Germinal center (tissue), 1 donor: ENCODE measurements at places on chromosomes 16 and 17.

DNA sequence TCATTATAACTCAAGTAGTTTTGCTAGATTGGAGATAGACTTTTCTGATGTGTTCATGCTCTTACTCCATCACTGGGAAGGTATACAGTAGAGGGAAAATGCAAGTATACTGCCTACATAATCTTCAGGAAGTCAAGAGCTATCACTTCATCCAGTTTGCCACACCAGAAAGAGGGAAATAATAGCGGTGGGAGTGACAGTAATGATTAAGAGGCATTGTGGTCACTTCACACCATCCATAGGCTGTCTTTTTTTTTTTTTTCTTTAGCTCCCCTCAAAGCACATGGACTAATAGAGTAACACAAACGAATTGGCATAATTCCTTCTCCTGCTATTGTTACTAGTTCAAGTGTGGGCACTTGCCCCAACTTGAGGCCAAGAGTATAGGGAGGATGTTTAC, 28.4 kb upstream of the HLF start:
- no peak for DNase-seq

DNA sequence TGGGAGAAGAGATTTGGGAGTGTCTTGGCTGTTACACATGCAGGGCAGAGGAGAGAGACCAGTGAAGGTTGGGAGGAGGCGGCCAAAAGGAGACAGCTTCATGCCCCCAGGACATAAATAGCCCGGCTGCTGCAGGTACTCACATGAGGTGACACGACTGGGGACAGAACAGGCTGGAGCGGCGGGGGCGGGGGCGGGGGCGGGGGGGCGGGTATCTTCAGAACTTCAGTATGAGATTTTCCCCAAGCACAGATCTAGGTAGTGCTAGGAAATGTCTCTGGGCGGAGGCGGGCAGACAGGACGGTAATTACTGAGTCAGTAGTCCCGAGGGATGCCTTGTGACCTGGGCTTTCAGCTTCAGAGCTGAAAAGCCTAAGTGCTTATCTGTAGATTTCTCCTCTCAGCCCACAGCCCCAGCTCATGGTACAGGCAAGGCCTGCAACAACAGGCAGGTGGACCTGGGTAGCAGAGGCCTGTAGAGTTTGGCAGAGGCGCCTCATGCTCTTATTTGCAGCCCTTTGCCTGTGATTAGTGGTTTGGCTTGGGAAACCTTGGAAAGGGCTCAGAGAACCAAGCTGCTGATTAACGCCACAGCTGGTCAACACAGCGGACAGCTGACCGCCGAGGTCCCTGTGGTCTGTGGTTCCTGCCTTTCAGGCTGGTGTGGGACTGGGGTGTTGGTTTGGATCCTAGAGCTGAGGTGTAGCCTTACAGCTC, 24.5 kb downstream of the UNK start:
- DNase-seq, result no peak

DNA sequence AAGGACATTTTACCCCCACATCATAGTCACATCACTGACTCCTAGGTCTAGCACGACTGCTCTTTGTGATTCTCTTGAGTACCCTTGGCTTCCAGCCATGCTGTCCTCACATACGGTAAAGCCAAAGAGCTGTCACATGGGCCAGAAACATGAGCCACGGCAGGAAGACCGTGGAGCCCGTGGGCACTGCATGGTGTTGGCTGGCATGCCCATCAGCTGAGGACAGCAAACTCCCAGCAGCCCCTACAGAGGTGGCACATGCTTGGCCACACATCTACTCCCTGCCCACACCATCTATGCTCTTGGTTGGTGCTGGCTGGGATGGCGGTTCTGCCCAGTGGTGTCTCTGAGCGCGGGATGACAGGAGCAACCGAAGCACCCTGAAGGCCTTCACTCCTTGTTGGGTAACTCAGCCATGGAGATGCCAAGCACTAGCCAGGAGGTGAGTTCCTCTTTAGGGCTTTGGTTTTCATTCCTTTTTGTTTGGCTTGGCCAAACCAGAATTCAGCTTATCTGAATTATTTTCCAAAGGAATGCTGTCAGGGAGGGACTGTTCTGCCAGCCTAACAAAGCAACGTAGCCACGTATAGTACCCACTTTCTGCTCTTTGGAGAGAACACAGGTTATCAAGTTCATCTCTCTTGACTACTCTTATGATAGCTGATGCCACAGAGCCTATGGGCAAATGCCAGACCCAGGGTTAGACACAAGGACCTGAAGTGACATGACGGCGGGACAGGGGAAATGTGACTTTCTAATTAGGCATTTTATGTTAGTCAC, 10.0 kb downstream of the TNFAIP1 start:
- no peak for DNase-seq

GRCh38 chr16:61858988-61859387, 177.2 kb downstream of the CDH8 start:
- no peak for DNase-seq

DNA sequence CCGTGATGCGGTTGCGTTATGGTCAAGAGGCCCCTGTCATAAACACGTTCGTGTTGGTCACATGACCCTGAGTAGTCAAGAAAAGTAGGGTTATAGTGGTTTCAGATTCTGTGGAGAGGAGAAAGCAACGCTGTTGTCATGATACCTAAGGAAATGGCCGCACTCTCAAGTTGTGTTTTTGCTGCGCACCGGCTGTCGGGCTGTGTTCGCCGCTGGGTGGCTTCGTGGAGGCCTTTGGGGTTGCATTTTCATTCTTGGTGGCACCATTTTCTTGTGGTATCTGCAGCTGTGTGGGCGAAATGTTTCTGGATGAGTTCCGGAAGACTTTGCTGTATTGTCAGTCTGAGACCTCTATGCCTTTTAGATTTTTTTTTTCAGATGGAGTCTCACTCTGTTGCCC, 35.0 kb downstream of the DEF8 start:
- no peak for DNase-seq

GRCh38 chr17:16419929-16420271, 4.5 kb downstream of the TRPV2 start:
- no peak for DNase-seq

- DNase-seq, result no peak
Measured at GRCh38 chr17:61349350-61349749, 50.3 kb upstream of the TBX2 start.

- DNase-seq, result no peak
Measured at GRCh38 chr16:88014954-88015805, 63.9 kb downstream of the BANP start.

DNA sequence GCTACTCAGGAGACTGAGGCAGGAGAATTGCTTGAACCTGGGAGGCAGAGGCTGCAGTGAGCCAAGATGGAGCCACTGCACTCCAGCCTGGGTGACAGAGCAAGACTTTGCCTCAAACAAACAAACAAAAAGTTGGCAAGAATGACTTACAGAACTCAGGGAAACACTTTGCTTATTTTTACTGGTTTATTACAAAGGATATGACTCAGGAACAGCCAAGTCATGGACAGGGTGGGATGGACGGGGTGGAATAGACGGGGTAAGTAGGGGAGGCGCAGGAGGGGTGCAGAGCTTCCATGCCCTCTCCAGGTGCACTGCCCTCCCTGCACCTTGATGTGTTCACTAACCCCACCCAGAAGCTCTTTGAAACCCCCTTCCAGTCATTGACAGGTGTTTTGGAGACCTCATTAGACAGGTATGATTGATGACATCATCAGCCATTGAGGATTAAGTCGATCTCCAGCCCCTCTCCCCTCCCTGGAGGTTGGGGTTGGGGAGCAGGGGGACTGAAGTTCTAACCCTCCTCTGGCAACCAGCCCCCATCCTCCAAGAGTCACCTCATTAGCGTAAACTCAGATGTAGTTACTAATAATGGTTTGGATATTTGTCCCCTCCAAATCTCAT, 41.3 kb upstream of the ZCCHC14 start:
- DNase-seq, result no peak

DNA sequence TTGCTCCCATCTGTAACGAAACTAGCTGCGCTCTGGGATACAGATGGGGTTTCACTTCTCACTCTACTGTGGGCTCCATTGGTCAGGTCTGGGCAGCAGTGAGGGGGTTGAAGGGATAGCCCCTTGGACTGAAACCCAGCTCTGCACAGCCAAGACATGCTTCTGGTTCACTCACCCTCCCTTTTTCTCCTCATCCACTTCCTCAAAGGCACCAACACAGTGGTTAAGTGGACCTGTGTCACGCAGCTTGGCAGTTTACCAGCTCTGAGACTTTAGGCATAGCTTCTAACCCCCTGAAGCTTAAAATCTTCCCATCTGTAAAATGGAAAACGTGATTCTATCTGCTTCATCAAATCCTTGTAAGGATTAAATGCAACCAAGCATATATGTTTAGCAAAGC, 11.5 kb upstream of the KRT38 start:
- DNase-seq, result no peak

- DNase-seq, result no peak
Measured at GRCh38 chr16:56108056-56108471, 83.2 kb upstream of the GNAO1 start.

GRCh38 chr16:24309258-24310142, 53.4 kb downstream of the CACNG3 start:
- DNase-seq, result no peak

DNA sequence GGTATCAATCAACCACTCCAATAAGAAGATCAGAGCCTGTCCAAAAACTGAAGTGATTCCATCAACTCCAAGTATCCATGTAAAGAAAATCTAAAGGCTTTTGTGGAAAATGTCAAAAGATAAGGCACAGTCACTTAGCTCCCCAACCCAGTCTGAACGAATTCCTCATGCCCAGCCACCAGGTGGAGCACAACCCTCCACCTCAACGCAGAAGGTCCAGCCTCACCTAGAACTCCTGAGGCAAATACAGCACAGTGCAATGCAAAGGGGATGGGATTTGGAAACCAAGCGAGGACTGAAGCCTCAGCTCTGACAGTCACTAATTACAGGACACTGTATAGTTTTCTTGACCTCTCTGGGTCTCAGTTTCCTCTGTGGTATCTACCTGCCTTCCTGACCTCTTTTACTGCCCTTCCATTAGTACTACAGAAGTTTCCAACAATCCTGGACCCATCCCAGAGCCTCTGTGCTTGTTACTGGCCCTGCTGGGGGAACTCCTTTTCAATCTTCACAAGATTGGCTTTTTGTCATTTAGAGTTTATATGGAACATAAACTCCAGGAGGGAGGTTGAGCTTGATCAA, 2.0 kb downstream of the NCBP3 start:
- peak; percentile 67 for DNase-seq

GRCh38 chr17:63365366-63366240, 80.5 kb downstream of the CYB561 start:
- no peak for DNase-seq

DNA sequence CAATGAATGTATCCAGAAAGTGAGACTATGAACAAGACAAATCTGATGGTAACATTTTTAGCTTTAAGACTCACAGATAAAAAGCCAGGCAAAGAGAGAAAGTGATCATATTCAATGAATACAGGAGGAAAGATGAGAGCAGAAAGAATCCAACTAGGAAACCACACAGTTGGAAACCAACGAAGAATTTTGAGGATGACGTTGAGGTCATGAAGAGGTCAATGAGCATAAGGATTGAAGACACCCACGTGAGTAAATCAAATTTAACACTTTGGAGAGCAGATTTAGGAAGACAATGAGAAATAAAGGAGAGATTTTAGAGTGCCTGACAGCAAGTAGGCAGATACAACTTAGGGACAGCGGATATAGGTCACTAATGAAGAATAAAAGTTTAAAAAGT, 948.1 kb downstream of the KCNJ2 start:
- no peak for DNase-seq

- DNase-seq, result no peak
Measured at GRCh38 chr17:36947922-36948716, 635 bp upstream of the AATF start.

DNA sequence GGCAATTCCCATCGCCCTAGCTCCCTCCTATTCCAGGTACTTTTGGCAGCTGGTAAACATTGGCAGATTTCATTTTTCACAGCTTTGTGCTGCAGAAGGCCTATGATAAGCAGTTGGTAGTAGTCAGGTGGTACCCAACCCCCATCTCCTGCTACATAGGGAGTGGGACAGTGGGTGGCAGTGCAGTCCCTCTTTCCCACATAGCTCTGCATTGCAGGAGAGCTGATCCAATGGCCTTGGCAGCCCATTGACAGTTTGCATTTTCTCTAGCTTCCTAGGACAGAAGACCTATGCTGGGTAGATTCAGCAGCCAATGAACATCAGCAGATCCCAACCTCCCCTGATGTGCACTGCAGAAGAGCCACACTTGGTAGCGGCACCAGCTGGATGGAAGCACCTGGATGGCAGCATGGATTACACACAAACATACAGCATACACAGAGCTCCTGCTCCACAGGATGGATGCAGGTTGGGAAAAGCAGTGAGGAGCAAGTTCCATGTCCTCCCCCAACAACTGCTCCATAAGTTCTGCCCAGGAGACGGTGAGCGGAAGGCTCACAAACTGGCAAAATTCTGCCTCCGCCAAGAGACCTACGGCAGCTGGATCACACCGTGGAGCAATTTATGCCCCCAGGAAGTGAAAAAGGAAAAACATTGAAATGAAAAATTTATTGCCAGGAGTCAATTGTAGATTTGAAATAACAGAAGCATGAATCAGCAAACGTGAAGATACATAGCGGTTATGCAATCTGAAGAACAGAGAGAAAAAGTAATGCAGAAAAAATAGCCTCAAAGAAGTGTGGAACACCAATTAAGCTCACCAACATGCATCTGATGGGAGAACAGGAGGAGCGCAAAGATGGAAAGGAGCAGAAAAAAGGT, 95.7 kb downstream of the CACNG1 start:
- no peak for DNase-seq

GRCh38 chr17:4560421-4560820, at the start of gene GGT6:
TSS of gene GGT6 (minus strand) at chr17:4560577. CDS start at chr17:4560521, 56 bp downstream.
- DNase-seq, result no peak

- no peak for DNase-seq
Measured at GRCh38 chr16:27625050-27625697, 75.2 kb downstream of the KATNIP start.

DNA sequence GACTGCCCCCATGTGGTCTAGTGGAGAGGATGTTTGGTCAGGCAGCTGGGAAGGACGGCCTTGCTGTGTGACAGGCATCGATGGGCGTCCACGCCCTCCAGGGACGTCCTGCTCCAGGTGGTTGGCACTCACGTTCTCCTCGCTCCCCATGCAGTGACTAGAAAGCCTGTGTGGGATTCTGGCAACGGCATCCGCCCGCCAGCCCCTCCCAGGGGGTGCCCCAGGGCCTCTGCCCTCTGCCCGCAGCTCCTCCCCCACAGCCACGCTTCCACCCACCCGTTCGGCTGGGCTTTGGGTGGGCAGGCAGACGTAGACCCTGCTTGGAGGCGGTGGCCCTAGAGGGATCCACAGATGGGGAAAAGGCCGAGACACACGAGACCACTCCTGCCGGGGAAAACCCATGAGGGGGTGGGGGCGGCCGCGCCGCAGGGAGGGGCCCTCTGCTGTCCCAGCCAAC, 4.7 kb upstream of the IL17C start:
- peak; percentile 74 for DNase-seq

- peak; percentile 47 for DNase-seq
Measured at GRCh38 chr17:19569785-19570543, 36.3 kb downstream of the SLC47A1 start.

- DNase-seq, result no peak
Measured at GRCh38 chr17:32357615-32358014, 7.7 kb downstream of the ZNF207 start.

GRCh38 chr17:11330006-11330405, 89.0 kb downstream of the SHISA6 start:
- DNase-seq, result no peak

- DNase-seq, result no peak
Measured at GRCh38 chr17:73820686-73821448, 176.6 kb upstream of the SDK2 start.

- peak; percentile 80 for DNase-seq
Measured at GRCh38 chr17:57552114-57552624, 192.9 kb downstream of the CCDC182 start.

- DNase-seq, result no peak
Measured at GRCh38 chr17:71467719-71468118, 653.1 kb upstream of the SOX9 start.
